ENCODE measurements at places on chromosomes 4 and X.

GRCh38 chrX:9158611-9159010 lies 124.7 kb upstream of the FAM9B start:
- DNase-seq, result no peak

DNA sequence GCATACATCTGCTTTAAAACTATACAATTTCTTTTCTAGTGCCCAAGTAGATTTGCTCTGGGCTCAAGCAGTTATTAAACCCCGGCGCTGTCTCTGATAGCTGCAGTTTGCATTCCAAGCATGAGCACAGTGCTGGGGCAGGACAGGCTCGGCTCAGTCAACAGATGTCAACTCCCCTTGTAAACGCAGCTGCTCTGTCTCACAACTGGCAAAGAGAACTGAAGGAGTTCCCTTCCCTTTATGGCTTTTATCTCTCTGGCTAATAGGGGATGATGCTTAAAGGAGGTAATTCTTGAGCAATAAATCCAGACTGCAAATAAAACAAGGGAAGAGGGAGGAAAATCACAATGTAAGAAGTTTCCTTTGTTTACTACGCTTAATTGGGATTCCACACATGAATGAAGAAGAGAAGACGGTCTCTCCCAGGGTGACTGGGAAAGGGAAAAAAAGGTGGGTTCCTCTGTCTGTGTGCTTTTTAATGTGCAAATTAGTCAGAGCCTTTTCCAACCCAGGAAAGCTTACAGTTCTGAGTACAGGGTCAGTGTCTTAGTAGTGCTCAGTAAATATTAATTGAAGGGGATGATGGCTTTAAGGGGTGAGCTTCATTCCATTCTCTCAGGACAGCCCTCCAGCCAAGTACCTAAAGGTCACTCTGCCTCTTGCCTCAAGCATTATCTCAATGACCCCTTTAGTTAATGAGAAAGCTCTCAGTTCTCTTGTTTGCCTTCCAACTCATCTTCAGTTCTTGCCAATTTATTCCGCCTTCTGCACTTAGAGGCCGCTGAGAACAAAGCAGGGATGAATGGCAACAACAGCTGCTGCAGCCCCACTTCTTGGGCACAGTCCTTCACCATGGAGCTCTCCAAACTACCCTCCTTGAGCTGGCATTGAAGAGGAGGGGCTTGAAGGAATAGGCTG lies 155.7 kb upstream of the JADE1 start:
- no peak for DNase-seq

GRCh38 chr4:84995386-84995785 lies 28.9 kb upstream of the WDFY3 start:
- no peak for DNase-seq

DNA sequence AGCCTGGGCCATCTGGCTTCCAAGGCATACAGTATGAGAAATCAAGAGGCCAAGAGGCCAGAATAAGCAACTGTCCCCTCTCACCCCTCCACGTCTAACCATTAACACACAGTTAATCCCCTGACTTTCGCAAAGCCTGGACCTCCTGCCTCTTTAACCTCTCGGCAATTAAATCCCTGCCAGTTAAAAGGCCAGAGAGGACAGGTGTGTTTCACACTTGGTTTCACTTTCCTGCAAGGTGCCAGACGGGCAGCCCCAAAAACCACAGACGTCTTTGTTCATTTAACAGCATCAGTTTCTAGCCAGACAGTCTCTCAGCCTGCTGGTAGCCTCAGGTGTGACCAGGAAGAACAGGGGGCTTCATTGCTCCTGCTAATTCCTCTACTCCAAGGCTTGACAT lies 91.1 kb upstream of the KIT start:
- DNase-seq, result no peak

DNA sequence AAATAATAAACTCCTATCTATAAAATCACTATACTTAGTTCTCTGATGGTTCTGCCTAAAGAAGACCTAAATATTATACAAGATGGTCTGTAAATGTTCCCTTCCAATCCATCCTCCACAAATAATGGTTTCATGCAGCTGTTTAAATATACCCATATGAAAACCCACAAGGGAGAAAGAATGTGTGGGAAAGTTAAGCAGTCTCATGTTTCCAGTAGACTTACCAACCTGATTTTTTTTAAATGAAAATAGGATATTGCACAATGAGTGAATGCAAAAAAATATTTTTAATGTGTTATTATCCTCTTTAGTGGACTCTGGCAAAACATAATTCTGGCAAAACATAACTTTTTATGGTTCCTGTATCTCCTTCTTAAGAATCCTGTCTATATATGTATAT lies 23.3 kb downstream of the CAMK2D start:
- DNase-seq, result no peak

GRCh38 chrX:132855780-132856341 lies 102.6 kb downstream of the HS6ST2 start:
- DNase-seq, result no peak
